HT1080 (cell line): ENCODE measurements at places on chromosomes 2 and 18. TPM values are rescaled to one million over a fixed set of nuclear protein-coding genes. Genes with fewer than 3 reads are reported as not detected.

- no peak for DNase-seq
Measured at GRCh38 chr2:169361706-169362117, 622 bp downstream of the LRP2 start.

GRCh38 chr2:8146132-8147005 lies 535.5 kb upstream of the ID2 start:
- DNase-seq = no peak

The NCKAP5 gene
- total RNA-seq = 0.20 and 0.47 TPM in 2 replicates

The PER2 gene
- total RNA-seq = 2.6 and 2.9 TPM in 2 replicates

DNA sequence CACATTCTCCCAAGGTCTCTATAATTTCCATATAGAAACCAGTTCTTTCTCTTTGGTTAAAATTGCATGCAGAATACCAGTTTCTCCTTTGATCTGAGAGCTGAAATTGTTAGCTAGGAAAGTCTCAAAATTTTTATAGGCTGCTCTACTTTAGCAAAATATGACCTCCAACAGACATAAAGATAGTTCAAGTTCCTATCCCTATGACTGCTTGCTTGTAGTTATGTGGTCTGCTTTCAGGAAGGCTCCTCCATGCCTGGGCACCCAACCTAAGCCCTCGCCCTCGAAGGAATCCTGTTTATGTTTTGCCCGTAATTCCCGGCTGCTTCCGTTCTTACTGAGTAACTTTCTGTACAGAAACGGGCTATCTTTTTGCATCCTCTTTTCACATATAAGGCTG lies 28.0 kb upstream of the LTBP1 start:
- DNase-seq = no peak

The GATA6 gene
- total RNA-seq = 5.5 and 6.8 TPM in 2 replicates
